Esophagus squamous epithelium (tissue), 5 donors: ENCODE measurements at places on chromosomes 12 and 14.

GRCh38 chr12:63843721-63844390 is 644 bp upstream of the SRGAP1 start:
- peak; percentile 23 for DNase-seq

GRCh38 chr14:23537351-23538049 is 14.1 kb downstream of the ZFHX2 start:
- no peak for DNase-seq

GRCh38 chr12:90959538-90960139 is 4.7 kb upstream of the CCER1 start:
- no peak for DNase-seq

GRCh38 chr12:74171478-74171909 is 366.1 kb upstream of the ATXN7L3B start:
- DNase-seq, result no peak

DNA sequence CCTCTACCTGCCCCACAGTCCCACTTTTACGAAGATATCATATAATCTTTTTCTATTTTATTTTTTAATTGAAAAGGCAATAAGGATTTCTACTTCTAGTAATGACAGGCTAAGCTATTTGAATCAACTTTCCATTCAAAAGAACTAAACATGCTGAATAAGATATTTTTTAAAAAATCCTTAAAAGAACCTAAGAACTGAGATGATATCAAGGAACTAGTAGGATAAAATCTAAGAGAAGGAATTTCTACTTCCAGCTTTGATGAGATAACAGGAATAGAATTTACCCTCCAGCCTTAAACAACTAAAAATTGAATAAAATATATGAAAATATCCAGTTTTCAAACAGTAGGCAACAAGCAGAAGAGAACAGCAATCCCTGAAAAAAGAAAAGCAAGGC is 69.0 kb downstream of the TMEM116 start:
- no peak for DNase-seq

- no peak for DNase-seq
Measured at GRCh38 chr12:77924703-77925102, 94.0 kb downstream of the NAV3 start.

GRCh38 chr14:88166616-88167015 is 156.5 kb downstream of the KCNK10 start:
- DNase-seq, result no peak

- DNase-seq, result no peak
Measured at GRCh38 chr12:84411031-84411430, 501.6 kb downstream of the SLC6A15 start.

- no peak for DNase-seq
Measured at GRCh38 chr14:75645056-75645455, 15.6 kb downstream of the ERG28 start.

- DNase-seq, result no peak
Measured at GRCh38 chr14:102728501-102728900, 48.7 kb upstream of the TRAF3 start.
